ENCODE measurements at places on chromosomes 6 and 20.

GRCh38 chr6:110067837-110068591 lies 89.9 kb downstream of the GPR6 start:
- H3K27me3 ChIP-seq, result peaks cover 4% of the 10 kb centered on the region
- no peak overlapping the region for H3K4me3 ChIP-seq
- H3K36me3 ChIP-seq, result no peaks in the 10 kb centered on the region
- no peak overlapping the region for H3K27ac ChIP-seq
- no peak for DNase-seq
- no peaks in the 10 kb centered on the region for H3K4me1 ChIP-seq

DNA sequence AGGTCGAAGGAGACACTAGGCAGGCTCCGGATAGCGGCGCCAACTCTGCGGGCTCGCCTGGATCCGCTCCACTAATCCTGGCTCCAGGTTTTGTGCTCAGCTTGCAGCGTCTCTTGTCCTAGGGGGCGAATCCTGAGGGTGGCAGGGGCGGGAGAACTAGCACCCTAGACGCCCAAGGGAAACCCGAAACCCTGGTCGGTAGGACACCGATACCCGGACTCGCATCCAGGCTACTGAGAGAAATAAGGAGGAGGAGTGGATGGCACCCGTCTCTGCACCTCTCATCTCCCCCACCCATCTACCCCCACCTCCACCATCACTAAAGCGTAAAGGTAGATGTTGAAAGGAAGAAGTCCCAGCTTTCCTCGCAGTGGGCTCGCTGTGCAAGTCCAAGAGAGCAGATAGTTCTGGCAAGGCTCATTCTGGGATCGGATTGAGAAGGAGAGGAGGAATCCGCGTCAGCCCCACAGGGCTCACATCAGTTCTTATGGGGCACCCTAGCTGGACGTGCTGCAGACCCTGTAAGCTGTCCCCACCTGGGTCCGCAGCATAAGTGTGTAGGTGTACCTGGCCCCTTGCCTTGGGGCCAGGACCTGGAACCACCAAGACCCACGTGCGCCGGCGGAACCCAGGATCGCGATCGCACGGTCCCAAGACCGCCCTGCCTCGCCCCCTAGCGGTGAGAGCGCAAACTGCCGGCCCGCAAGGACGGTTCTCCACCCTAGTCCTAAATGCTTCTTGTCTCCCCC lies 6.9 kb downstream of the SLC32A1 start:
- H3K27me3 ChIP-seq, result peaks cover 100% of the 10 kb centered on the region
- H3K4me3 ChIP-seq, result peak overlapping the region; percentile 34
- H3K27ac ChIP-seq, result no peak overlapping the region
- no peaks in the 10 kb centered on the region for H3K36me3 ChIP-seq

DNA sequence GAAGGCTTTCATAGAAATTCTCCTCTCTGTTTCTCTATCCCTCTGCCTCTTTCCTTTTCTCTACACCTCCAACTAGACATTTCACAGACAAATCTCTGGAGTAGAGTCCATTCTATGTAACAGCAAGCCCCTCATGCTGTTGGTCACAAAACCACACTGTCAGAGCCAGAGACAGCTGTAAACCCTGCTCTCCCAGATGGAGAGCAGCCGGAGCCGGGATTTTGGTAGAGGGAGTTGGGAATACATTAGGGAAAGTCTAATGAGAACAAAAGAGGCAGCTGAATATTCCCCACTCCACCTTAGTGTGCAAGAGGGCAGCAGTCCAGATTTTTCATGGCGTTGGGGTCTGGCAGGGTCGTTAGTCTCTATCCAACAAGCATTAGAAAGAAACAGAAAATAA lies 68.3 kb upstream of the EDN1 start:
- peaks cover 5% of the 10 kb centered on the region for H3K4me1 ChIP-seq
- no peaks in the 10 kb centered on the region for H3K36me3 ChIP-seq

GRCh38 chr6:149493761-149494320 lies 9.0 kb upstream of the ZC3H12D start:
- no peak for DNase-seq
- H3K4me1 ChIP-seq, result peaks cover 6% of the 10 kb centered on the region
- H3K27me3 ChIP-seq, result no peaks in the 10 kb centered on the region
- no peak overlapping the region for H3K4me3 ChIP-seq
- no peaks in the 10 kb centered on the region for H3K36me3 ChIP-seq
- H3K27ac ChIP-seq, result no peak overlapping the region

DNA sequence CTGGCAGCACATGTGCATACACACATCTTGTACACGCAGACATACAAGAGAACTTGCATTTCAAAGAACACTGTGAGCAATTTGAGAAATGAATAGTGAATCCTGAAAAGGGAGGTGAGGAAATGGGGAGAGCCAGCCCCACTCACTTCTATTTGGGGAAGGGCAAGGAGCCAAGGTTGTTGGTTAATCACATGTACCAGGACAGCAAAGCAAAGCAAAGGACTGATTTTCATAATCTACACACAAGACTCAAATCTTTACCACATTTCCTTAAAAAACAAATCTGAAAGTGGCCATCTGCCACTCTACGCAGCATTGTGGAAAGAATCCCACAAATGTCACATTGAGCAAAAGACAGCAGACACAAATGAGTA lies 35.0 kb upstream of the KIF16B start:
- no peak overlapping the region for H3K27ac ChIP-seq
- H3K4me3 ChIP-seq, result no peak overlapping the region
- no peaks in the 10 kb centered on the region for H3K36me3 ChIP-seq
- DNase-seq, result no peak
- H3K27me3 ChIP-seq, result no peaks in the 10 kb centered on the region
- H3K4me1 ChIP-seq, result no peaks in the 10 kb centered on the region

DNA sequence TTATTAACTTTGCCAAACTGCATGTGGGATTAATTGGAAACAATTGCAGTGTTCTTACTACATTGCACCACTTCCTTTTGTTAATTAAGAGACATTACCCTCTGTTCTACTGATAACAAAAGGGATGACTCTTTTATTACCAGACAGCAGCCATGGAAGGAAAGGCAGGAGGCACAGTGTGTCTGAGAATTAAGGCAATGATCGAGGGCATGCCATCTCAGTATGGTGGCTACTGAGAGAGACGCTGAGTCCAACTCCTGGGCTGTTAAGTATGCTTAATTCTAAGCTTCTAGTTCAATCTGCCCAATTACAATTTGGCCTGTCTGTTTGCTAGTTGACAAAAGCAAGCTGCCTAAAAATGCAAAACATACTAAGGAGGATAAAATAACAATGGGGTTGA lies 227.4 kb downstream of the PHACTR1 start:
- H3K36me3 ChIP-seq, result no peaks in the 10 kb centered on the region
- H3K4me3 ChIP-seq, result no peak overlapping the region
- H3K27ac ChIP-seq, result no peak overlapping the region
- no peaks in the 10 kb centered on the region for H3K27me3 ChIP-seq

DNA sequence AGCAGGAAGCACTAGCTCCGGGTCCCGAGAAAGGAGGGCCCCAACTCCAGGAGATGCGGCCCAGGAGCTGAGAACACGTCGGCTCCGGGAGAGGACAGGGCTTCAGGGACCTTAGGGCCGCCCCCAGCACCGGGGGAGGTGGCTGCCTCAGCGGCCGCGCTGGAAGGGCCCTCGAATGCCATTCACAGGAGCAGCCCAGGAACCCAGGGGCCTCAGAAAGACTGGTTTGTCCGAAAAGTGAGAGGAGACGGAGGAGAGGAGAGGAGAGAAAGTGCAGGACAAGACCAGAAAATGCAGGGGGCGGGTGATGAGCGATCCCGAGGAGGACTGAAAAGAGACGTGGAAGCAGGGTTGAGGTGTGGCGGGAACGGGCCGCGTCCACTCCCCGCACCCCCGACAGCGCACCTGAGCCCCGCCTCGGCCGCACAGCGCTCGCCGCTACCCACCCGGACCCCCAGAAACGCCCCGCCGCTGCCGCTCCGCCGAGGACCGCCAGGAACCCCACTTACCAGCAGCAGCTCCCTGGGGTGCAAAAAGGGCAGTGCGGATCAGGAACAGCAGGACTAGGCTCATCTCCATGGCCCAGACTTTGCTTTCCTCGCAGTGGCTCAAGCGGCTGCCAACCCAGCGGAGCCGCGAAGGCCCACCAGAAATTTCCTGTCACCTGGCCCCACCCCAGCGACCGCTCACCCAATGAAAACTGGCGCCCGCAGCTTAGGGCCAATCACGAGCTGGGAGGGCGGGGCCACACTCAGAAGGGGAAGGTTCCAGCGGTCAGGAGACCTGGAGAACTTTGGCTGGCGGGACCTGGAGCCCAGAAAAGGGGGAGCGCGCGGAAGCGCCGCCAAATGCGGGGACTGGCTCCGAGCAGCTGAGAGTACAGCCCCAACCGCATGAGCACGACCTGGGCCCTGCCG lies 25.4 kb downstream of the HLA-F start:
- DNase-seq, result peak; percentile 98
- H3K36me3 ChIP-seq, result no peaks in the 10 kb centered on the region
- peaks cover 33% of the 10 kb centered on the region for H3K4me1 ChIP-seq
- peak overlapping the region; percentile 69 for H3K4me3 ChIP-seq

DNA sequence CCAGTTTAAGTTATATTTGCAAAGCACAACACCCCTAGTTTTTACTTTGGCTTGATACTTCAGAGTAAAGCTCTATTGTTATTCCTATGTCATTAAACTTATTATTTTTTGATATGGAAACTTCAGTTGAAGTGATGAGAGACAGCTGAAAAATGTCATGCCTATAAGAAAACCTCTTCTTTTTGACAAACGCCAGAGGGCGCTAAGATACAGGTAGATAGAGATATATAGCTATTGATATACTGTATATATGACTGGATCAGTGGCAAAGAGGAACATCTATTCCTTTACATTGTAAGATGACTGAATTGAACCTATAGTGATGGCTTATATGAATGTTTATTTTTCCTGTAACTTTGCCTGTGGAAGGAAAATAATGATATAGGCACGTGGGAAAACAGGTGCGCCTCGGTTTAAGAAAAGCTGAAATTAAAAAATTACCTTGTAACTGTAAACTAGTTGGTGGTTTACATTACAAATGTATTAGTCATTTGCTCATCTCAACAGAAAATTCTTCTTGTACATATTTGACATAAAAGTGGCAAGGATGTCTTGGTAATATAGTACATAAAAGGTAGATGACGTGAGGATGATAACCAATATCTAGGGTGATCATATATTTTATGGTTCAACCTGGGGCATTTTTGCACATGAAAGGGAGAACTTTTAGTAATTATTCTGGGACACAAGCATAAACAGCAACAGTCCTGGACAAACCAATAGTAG lies 74.1 kb downstream of the LAMA4 start:
- no peaks in the 10 kb centered on the region for H3K4me1 ChIP-seq
- no peak overlapping the region for H3K27ac ChIP-seq
- H3K27me3 ChIP-seq, result no peaks in the 10 kb centered on the region
- H3K4me3 ChIP-seq, result no peak overlapping the region
- H3K36me3 ChIP-seq, result peaks cover under 1% of the 10 kb centered on the region

GRCh38 chr6:136501514-136501913 lies 48.7 kb downstream of the MAP7 start:
- no peaks in the 10 kb centered on the region for H3K27me3 ChIP-seq
- no peaks in the 10 kb centered on the region for H3K36me3 ChIP-seq
- H3K4me1 ChIP-seq, result peaks cover 8% of the 10 kb centered on the region
- no peak for DNase-seq

DNA sequence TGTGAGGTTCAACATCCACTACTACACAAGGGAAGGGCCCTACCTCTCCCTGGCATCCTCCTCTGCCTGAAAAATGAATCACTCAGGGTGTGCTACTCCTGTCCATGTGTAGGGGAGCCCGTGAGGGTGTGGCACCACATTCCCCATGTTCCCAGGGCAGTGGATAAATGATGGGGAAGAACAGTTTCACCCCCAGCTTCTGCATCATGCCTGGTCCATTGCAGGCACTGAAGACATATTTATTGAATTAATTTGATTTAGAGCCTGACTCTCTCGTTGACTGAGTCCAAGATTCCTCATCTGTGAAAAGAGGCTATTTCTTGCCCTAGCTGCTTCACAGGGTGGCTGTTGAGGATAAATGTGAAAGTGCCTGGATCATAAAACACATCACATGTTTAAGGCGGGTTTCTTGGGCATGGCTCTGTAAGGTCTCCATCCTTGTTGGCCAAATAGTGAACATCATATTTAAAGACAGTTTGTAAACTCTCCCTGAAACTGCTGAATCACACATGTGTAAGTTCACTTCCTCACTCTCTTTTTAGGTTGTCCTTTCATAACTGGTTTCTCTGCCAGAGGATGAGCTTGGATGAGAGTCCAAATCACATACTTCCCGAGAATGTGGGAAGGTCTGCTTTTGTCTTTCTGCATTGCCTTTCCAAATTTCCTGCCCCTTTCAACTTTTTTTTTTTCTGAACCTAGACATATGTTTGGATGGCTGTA lies 79.7 kb upstream of the FYN start:
- H3K4me1 ChIP-seq, result peaks cover 21% of the 10 kb centered on the region
- no peak overlapping the region for H3K4me3 ChIP-seq
- H3K27me3 ChIP-seq, result no peaks in the 10 kb centered on the region
- H3K36me3 ChIP-seq, result no peaks in the 10 kb centered on the region
- peak; percentile 71 for DNase-seq

GRCh38 chr6:146944077-146944476 lies 260.1 kb upstream of the STXBP5 start:
- no peak overlapping the region for H3K27ac ChIP-seq
- no peak overlapping the region for H3K4me3 ChIP-seq
- no peaks in the 10 kb centered on the region for H3K4me1 ChIP-seq
- no peak for DNase-seq
- H3K27me3 ChIP-seq, result no peaks in the 10 kb centered on the region

DNA sequence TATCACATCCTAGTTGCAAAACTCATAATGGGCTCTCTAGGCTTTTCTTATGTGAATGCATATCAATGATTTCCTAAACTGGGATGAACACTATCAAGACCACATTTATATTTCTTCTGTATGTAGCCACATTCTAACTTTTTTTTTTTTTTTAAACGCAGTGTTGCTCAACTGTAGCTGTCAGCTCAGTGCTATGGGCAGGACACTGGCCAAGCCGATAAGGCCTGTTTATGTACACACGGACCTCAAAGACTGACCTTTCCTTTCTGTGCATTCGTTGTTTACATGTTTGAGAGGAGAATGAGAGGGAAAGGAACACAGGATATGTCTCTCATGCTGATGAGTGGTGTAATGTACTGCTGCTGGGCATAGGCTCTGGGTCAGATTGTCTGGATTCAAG lies 75.1 kb upstream of the B3GAT2 start:
- H3K36me3 ChIP-seq, result no peaks in the 10 kb centered on the region
- no peaks in the 10 kb centered on the region for H3K27me3 ChIP-seq
- DNase-seq, result no peak
- no peak overlapping the region for H3K4me3 ChIP-seq

- H3K27me3 ChIP-seq, result no peaks in the 10 kb centered on the region
- no peaks in the 10 kb centered on the region for H3K4me1 ChIP-seq
- DNase-seq, result no peak
- H3K27ac ChIP-seq, result no peak overlapping the region
- H3K36me3 ChIP-seq, result no peaks in the 10 kb centered on the region
Observed at GRCh38 chr6:51559059-51559458, 528.4 kb downstream of the PKHD1 start.

GRCh38 chr6:168941036-168941435 lies 312.6 kb downstream of the THBS2 start:
- no peaks in the 10 kb centered on the region for H3K27me3 ChIP-seq
- no peak overlapping the region for H3K27ac ChIP-seq
- H3K36me3 ChIP-seq, result no peaks in the 10 kb centered on the region

All from suprapubic skin (tissue), 4 donors.